ENCODE measurements at places on chromosomes 16 and 17.

DNA sequence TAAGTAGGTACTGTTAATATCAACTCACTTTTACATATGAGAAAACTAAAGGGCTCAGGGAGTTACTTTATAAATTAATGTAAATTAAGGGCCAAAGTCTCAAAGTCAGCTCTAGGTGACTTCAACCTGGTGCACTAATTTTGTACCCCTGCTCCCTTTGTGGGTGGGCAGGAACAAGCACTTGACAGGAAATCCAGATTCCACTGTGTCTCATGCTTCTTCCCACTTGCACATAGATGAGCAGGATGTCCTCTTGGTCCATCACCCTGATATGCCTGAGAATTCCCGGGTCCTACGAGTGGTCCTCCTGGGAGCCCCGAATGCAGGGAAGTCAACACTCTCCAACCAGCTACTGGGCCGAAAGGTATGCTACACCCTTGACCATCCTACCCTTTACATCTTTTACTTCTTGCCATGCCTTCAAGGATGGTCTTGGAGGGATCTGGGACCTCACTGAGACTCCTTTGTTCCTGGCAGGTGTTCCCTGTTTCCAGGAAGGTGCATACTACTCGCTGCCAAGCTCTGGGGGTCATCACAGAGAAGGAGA lies 1.3 kb downstream of the ERAL1 start:
- no peak for DNase-seq

DNA sequence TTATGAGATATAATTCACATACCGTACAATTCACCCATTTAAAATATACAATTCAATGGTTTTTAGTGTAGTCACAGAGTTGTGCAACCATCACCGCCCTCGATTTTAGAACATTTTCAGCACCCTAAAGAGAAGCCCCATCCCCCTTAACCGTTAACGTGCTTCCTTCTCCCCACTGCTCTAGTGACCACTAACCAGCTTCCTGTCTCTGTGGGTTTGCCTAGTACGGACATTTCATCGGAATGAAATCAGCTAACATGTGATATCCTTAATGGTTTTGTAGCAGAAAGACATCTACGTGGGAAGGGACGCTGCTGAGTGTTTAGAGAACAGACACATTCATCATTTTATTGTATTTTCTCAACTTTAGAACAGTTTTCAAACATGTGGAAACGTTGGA lies 80.8 kb upstream of the HSBP1 start:
- DNase-seq: no peak

DNA sequence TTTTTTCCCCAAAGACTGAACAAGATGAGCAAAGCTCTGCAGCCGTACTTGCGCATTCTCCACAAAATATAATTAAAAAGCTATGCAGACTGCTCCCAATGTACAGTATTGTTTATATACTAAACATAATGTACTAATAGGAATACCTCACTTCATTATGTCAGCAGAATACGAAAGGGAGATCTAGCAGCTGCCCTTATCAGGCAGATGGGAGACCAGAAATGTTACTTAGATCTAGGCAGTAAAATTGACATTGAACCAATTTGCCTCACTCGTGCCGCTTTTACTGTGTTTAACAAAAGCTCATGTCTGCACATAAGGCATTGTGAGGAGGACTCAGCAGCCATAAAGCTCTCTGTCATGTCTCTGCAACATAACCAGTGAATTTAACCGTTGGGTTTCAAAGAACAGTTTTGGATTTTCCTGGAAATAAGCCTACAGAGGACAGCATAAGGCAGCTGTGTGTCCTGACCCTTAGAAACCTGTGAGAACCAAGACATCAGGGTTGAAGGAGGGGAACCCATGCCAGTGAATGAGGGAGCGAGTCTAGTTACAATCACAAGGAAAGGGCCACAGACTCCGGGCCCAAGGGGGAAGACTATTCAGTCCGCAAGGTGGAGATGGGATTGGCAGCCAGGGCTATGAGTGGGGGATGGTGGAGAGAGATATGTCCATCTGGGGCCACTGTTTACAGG lies 71.4 kb downstream of the GNAO1 start:
- no peak for DNase-seq

DNA sequence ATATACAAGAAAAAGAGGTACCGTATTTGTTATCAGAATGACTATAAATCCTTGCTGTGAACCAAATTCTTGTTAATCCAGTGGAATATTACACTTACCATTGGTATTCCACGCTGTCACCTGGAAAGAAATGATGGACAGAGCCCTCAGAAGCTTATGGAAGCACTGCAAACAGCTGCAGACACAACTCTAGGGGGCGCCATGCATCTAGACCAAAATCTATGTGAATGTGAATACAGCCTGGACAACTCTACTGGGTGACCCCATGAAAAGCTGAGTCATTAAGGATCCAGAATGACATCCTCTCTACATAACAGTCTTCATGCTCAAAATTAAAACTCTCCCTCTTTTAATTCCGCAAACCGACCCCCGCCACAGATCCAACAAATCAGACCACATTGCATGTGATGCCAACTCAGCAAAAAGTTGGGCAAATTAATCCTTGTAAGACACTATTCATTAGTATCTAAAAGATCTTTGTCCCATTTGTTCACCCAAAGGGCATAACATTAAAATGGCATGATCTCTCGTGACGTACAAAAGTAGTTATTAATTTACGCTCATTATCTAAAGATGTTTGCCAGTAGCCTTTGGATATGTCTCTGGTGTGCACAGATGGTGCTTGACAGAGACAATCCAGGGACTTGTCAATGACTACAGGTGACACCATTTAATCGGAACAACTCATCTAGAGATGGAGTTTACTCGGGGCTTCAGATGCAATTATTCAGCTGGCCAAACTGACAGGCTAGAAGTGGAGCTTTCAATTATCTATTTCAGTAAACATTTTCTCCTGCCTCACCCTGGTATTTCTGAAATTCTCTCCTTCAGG lies 552.7 kb upstream of the PSMD7 start:
- no peak for DNase-seq

DNA sequence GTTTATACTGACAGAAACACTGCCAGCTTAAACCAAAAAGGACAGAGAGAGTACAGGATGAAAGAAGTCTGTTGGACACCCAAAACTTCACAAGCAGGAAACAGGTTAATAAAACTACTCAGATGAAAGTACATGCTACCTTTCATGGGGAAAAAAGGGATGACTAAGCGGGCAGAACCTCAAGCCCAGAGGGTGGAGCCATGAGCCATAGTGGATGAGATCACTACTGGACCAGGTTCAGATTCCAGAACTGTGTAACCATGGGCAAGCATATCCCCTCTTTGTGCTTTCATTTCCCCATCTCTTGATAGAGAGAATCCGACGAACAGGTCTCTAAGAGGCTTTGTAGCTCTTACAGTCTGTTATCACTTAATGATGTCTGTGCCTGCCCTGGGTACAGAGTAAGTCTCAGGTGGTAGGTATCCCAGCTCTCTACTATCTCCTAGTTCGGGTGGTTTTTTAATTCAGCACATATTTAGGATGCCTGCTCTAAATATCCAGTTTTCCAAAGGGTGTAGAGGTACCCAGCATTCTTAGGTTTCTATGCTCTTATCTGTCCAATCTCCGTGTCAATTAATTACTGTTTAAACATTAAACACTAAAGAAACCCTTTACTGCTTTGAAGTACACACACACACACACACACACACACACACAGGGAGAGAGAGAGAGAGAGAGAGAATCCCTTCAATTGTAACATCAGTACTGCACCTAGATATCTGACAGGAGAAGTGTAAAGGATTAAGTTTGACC lies 206.7 kb downstream of the ZNF423 start:
- no peak for DNase-seq

GRCh38 chr16:28873543-28874201 lies 4.6 kb upstream of the ATP2A1 start:
- DNase-seq: no peak

DNA sequence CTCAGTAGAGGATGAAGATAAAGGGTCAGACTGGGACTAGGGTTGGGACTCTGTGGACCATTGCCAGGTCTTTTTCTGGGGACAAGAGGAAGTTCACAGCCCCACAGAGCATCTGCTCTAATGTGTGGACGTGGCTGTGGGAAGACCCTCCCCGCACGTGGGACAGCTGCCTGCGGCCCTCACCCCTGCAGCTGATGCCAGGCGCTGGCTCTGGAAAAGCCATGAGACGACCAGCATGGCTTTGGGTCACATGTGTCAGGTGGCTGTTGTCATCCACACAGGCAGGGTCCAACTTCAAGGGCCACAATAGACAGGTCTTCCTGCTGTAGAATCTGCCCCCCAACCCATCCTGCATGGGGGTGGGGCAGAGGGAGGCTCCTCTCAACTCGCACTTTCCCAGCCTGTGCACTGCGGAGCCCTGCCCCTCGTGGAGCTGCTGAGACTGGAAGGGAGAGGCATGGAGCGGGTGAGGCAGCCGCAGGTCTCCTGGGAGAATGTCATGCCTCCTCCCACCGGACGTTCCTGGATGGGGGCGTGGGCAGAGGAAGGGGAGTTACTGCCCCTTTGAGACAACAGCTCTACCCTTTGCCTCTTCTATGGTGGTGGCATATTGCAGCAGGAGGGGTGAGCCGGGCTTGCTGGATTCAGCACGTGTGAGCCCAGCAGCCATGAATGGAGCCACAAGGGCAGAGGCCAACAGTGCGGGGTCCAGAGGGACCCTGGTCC lies 53.4 kb downstream of the PIMREG start:
- DNase-seq: no peak

DNA sequence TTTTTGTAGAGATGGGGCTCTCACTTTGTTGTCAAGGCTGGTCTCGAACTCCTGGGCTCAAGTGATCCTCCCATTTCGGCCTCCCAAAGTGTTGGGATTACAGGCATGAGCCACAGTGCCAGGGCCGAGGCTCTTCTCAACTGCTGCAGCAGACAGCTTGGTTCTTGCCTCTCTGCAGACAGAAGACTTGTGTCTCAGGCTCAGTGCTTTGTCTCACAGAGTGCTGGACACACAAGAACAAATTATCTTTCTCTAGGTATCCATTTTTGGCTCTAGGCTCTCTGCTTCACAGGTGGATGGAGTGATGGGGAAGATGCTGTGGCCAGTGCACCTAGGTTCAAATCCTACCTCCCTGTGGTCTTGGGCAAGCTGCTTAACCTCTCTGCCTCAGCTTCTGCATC lies 80.8 kb upstream of the RNU2-1 start:
- peak; percentile 62 for DNase-seq

GRCh38 chr16:81967358-81967757 lies 43.9 kb downstream of the SDR42E1 start:
- no peak for DNase-seq

GRCh38 chr16:22321340-22322001 lies 24.3 kb downstream of the POLR3E start:
- peak; percentile 93 for DNase-seq

- DNase-seq: no peak
Observed at GRCh38 chr16:8583732-8584131, 6.6 kb downstream of the TMEM114 start.

- peak; percentile 92 for DNase-seq
Observed at GRCh38 chr17:8153525-8153956, 1.3 kb upstream of the PER1 start.

DNA sequence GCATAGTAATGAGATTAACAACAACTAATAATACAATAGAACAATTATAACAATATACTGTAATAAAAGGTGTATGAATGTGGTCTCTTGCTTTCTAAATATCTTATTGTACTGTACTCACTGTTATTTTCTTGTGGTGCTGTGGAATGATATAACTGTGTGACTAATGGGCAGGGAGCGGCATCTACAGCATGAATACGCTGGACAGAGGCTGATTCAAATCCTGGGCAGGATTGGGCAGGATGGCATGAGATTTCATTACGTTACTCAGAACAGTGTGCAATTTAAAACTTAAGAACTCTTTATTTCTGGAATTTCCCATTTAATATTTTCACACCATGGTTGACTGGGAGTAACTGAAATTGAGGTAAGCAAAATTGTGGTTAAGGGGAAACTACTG lies 1239.8 kb upstream of the GOT2 start:
- no peak for DNase-seq

- no peak for DNase-seq
Observed at GRCh38 chr16:86986136-86986535, 331.1 kb downstream of the C16orf95 start.

- DNase-seq: no peak
Observed at GRCh38 chr17:48868916-48869500, 23.6 kb upstream of the ATP5MC1 start.

DNA sequence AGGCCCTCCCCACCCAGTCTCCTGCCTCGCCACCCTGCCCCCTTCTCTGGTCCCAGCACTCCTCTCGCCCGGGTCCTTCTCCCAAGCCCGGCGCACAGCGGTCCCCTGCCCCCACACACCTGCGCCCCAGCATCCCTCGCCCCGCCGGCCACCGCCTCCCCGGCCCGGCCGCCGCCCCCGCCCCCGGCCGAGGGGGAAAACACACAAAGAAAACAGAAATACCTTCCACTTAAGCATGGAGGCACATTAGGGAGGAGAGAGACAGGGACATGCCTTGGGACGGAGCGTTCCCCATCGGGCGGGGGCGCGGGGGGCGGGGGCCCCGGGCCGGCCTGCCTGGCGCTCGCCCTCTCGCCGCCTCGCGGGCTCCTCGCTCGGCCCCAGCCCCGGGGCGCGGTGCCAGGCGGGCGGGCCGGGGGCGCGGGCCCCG lies 326 bp downstream of the SRCIN1 start:
- DNase-seq: no peak

DNA sequence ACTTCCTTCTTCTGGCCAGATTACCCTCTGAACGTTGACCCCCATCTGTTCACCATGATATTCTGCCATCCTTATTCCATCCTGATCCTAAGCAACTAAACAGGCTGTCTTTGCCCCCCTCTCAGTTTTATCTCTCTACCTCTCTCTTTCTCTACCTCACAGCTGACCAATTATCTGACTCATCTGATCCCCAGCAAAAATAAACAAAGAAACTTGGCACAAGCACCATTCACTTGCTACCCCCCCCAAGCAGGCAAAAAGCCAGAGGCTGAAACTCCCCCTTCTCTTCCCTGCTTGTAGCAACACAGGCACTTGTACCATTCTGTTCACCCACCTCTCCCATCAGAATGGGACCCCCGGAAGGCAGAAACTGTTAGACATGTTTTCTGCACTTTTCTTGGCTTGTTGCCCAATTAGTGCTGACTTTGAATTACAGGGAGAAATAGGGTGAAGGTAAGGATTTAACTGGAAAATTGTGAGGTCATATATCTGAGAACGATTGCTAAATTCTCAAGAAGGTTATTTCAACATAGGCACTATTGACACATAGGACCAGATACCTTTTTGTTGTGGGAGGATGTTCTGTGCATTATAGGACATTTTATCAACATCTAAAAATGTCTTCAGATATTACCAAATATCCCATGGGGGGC lies 163.2 kb downstream of the TOX3 start:
- DNase-seq: no peak

GRCh38 chr17:75065562-75066151 lies 18.6 kb downstream of the KCTD2 start:
- no peak for DNase-seq

DNA sequence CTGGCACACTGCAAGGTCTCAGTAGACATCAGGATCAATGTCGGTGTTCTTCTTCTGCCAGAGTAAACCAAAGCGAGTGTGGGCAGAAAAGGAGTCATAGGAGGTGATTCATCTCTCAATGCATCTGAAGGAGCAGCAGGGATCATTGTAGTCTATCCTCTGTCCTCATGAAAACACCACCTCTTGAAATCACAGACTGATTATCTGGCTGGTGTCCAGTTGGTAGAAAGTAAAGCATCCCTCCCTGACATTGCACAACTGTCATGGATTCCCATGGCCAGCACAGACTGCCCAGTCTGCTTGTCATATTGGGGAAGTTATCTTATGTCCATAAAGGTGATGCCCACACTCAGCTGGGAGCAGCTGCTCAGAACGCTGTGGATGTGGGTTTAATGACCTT lies 74.1 kb downstream of the ABCC12 start:
- no peak for DNase-seq

- no peak for DNase-seq
Observed at GRCh38 chr17:47982091-47982617, 11.2 kb downstream of the CDK5RAP3 start.
